Stomach (tissue), 19 donors: ENCODE measurements at places on chromosomes 6 and 20. TPM values are rescaled to one million over a fixed set of nuclear protein-coding genes. Genes with fewer than 3 reads are reported as not detected.
A peak's percentile ranks its signal among the peaks of the same experiment; 100 is the strongest.

PAX1 gene
- total RNA-seq: not detected

DZANK1 gene
- total RNA-seq: 2.2 TPM

OOEP gene
- not detected for total RNA-seq

DUSP15 gene
- total RNA-seq: not detected

PKIB gene
- total RNA-seq: 12.8 TPM

IP6K3 gene
- total RNA-seq: 73.5 TPM

CLIC5 gene
- 2.0 TPM for total RNA-seq

HLA-DPB1 gene
- 46.2 TPM for total RNA-seq

TBC1D22B gene
- 16.3 TPM for total RNA-seq

TRIM40 gene
- total RNA-seq: not detected

DNA sequence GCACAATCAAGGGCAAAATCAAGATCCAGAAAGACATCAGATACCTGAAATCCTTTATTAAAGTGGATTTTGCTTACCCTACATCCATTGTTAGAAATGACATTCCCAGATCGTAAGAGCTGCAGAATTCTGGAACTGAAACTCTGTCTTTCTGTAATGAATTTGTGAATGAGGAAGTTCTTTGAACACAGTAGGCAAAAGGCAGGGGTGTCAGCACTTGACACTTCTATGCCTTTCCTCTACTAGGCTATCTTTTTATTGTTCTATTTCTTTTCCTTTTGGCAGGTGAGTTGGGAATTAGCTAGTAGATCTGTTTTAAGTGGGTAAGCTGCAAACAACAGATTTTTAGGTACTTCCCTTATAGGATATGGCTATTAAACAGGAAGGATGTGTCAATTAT, 126.3 kb downstream of the CARMIL1 start:
- H3K4me3 ChIP-seq: no peak overlapping the region
- no peak overlapping the region for H3K27ac ChIP-seq
- no peaks in the 10 kb centered on the region for H3K36me3 ChIP-seq
- no peaks in the 10 kb centered on the region for H3K27me3 ChIP-seq
- DNase-seq: peak; percentile 23

- H3K27me3 ChIP-seq: no peaks in the 10 kb centered on the region
- no peak overlapping the region for H3K4me3 ChIP-seq
- peak; percentile 32 for DNase-seq
- H3K4me1 ChIP-seq: peaks cover 3% of the 10 kb centered on the region
- no peak overlapping the region for H3K27ac ChIP-seq
Measured at GRCh38 chr6:134446218-134446848, 128.4 kb upstream of the SGK1 start.

- no peaks in the 10 kb centered on the region for H3K36me3 ChIP-seq
- no peak for DNase-seq
- H3K4me1 ChIP-seq: peaks cover 48% of the 10 kb centered on the region
Measured at GRCh38 chr6:43097098-43097489, 21.0 kb downstream of the PTK7 start.

- no peaks in the 10 kb centered on the region for H3K27me3 ChIP-seq
- H3K36me3 ChIP-seq: no peaks in the 10 kb centered on the region
- DNase-seq: no peak
- no peak overlapping the region for H3K4me3 ChIP-seq
Measured at GRCh38 chr20:46549188-46549972, 1.1 kb downstream of the OCSTAMP start.

GRCh38 chr6:123770247-123770949, 33.3 kb upstream of the NKAIN2 start:
- DNase-seq: no peak
- no peaks in the 10 kb centered on the region for H3K36me3 ChIP-seq
- no peaks in the 10 kb centered on the region for H3K4me1 ChIP-seq
- H3K4me3 ChIP-seq: no peak overlapping the region

GRCh38 chr20:50728981-50729874, 2.2 kb upstream of the PARD6B start:
- H3K36me3 ChIP-seq: peaks cover under 1% of the 10 kb centered on the region
- no peak overlapping the region for H3K4me3 ChIP-seq
- DNase-seq: peak; percentile 75
- H3K27me3 ChIP-seq: no peaks in the 10 kb centered on the region
- peak overlapping the region; percentile 96 for H3K27ac ChIP-seq

- no peak for DNase-seq
- no peak overlapping the region for H3K4me3 ChIP-seq
- H3K36me3 ChIP-seq: no peaks in the 10 kb centered on the region
- no peaks in the 10 kb centered on the region for H3K4me1 ChIP-seq
- no peaks in the 10 kb centered on the region for H3K27me3 ChIP-seq
Measured at GRCh38 chr6:117985916-117986315, 78.9 kb downstream of the SLC35F1 start.

- H3K36me3 ChIP-seq: no peaks in the 10 kb centered on the region
- no peak overlapping the region for H3K27ac ChIP-seq
Measured at GRCh38 chr20:9609887-9610502, 95.6 kb downstream of the LAMP5 start.

DNA sequence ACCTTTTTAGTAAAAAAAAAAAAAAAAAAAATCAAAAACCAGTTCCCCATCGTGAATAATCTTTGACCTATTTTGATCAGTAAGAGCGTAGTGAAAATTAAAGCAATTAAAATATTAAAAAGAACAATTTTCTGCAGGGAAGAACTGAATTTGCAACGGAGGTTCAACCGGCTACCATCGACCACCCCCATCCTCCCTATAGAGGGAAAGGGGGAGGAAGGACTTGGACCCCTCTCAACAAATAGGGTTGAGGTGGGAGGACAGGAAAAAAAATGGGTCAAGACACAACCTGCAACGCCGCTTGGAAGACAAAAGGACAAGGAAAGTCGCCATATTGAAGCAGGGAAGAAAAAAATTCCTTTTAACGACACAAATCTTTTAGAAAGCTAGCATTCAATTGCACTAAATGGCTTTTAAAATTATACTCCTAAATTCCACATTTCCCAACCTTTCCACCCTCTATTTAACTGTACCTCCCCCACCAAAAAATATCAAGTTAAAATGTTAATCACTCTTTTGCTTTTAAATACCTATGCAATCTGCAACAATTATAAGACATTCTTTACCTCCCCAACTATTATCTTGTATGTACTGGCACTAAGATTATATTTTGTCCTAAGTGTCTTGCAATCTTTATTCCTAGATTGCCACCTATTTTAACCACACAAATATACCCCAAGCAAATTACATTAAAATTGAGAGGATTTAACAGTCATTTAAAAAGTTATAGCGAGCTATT, 1.7 kb downstream of the PPP1R10 start:
- H3K4me3 ChIP-seq: peak overlapping the region; percentile 66
- peak; percentile 92 for DNase-seq
- peaks cover 17% of the 10 kb centered on the region for H3K36me3 ChIP-seq
- peak overlapping the region; percentile 98 for H3K27ac ChIP-seq
- H3K27me3 ChIP-seq: no peaks in the 10 kb centered on the region

- no peaks in the 10 kb centered on the region for H3K27me3 ChIP-seq
- no peak overlapping the region for H3K27ac ChIP-seq
- DNase-seq: no peak
- no peaks in the 10 kb centered on the region for H3K4me1 ChIP-seq
Measured at GRCh38 chr20:37494301-37494700, 26.7 kb upstream of the NNAT start.

DNA sequence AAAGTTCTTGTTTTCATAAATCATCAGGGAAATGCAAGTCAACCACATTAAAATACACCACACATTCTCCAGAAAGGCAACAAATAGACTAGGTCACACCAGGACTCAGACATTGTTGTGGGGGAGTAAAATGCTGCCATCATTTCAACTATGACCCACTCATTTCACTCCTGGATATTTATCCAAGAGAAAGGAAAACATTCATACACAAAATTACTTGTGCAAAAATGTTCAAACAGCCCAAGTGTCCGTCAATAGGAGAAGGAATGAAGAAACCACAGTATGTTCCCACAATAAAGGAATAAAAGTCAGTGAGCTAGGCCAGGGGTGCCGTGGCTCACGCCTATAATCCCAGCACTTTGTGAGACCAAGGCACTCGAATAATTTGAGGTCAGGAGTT, 81.5 kb upstream of the QKI start:
- no peak for DNase-seq
- H3K4me3 ChIP-seq: no peak overlapping the region
- no peaks in the 10 kb centered on the region for H3K27me3 ChIP-seq
- H3K36me3 ChIP-seq: no peaks in the 10 kb centered on the region
- no peak overlapping the region for H3K27ac ChIP-seq
- no peaks in the 10 kb centered on the region for H3K4me1 ChIP-seq

DNA sequence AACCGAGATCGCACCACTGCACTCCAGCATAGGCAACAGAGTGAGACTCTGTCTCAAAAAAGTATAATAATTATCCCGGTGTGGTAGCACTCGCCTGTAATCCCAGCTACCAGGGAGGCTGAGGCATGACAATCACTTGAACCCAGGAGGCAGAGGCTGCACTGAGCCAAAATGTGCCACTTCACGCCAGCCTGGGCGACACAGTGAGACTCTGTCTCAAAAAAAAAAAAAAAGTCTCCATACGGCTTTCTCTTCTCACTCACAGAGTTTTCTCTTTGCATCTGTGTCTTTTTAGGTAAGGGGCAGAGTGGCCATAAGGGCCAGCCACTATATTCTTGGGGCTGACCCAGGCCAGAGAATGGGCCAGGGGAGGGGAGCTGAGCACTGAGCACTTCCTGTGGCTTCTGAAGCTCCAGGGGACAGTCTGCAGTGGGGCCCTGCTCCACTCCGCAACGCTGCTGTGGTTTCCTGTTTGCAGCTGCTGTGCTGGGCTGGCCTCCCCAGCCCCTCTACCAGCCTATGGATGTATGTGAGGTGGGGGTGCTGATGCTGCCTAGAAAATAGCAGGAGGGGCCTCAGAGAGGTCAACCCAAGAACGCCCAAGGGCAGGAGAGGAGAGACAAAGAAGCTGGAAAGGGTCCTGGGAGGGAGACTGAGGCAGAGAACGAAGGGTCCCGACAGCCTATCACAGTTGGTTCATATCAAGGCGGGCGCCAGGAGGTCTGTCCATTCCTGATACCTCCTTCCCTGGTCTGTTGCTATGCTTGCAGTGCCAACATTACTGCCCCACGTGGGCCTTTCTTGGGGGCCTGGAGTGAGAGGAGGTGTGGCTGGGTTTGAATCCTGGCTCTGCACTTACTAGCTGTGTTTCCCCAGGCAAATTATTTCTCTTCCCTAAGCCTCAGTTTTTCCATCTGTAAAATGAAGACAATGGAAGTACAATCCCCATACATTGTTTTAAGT, 16.0 kb downstream of the SLA2 start:
- H3K4me1 ChIP-seq: no peaks in the 10 kb centered on the region
- H3K36me3 ChIP-seq: no peaks in the 10 kb centered on the region
- no peak overlapping the region for H3K4me3 ChIP-seq
- peak; percentile 41 for DNase-seq
- no peaks in the 10 kb centered on the region for H3K27me3 ChIP-seq

GRCh38 chr6:158557927-158558326, 2.0 kb upstream of the TMEM181 start:
- H3K36me3 ChIP-seq: no peaks in the 10 kb centered on the region
- no peaks in the 10 kb centered on the region for H3K27me3 ChIP-seq

DNA sequence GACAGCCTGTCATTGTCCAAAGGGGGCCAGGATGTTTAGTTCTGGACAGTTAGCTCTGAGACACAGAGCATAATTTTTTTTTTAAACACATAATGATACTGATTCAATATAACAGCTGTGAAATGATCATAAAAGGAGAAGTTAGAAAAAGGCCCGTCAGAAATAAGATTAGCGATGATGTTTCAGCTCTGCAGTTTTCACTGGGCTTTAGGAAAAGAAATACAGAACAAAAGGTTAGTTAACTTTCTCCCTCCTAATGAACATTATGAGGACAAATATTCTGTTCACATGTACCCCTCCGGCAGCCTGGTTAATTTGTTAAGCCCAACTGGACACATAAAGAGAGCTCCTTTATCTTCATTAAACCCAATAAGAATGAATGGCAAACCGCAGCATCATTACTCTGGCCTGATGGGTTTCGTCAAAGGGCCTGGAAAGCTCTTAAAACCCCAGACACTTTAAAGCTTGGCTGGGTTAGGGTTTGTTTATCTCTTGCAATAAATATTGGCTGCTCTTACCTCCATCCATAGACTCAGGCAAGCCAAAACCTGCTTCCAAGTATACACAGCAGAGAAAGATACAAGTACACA, 394.6 kb downstream of the KIF16B start:
- H3K36me3 ChIP-seq: no peaks in the 10 kb centered on the region
- no peak overlapping the region for H3K4me3 ChIP-seq
- H3K4me1 ChIP-seq: no peaks in the 10 kb centered on the region

DNA sequence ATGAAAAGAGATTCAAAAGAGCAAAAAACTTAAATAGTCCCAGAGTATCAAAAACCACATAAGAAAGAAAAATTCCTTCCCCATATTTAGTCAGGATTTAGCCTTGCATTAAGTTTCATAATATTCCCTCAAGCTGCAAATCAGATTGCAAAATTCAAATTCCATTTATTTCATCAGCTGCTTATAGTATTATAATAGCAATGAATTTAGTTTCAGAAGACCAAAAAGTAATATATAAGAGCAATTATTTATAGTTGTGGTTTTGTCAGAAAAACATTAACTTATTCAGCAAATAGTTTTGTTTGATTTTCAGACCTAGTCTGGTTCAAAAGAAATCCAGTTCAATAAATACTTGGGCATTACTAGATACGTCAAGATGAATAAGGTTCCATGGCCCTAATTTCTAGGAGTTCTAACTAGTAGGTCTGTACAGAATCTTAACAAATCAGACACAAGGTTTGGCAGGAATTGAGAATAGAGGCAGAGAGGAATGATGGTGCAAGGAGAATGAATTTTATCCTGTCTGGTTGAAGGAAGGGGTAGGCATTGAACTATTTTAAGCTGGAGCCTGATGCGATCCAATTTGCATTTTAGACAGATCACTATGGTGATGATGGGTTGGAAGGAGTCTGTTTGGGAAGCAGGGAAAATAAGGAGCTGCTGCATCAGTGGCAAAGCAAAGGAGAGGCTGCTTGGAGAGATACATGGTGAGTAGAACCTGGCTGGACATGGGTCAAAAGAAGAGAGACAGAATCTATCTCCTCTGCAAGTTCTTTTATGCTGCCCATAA, 163.9 kb upstream of the STXBP5 start:
- H3K27me3 ChIP-seq: no peaks in the 10 kb centered on the region
- H3K36me3 ChIP-seq: no peaks in the 10 kb centered on the region
- no peak for DNase-seq

DNA sequence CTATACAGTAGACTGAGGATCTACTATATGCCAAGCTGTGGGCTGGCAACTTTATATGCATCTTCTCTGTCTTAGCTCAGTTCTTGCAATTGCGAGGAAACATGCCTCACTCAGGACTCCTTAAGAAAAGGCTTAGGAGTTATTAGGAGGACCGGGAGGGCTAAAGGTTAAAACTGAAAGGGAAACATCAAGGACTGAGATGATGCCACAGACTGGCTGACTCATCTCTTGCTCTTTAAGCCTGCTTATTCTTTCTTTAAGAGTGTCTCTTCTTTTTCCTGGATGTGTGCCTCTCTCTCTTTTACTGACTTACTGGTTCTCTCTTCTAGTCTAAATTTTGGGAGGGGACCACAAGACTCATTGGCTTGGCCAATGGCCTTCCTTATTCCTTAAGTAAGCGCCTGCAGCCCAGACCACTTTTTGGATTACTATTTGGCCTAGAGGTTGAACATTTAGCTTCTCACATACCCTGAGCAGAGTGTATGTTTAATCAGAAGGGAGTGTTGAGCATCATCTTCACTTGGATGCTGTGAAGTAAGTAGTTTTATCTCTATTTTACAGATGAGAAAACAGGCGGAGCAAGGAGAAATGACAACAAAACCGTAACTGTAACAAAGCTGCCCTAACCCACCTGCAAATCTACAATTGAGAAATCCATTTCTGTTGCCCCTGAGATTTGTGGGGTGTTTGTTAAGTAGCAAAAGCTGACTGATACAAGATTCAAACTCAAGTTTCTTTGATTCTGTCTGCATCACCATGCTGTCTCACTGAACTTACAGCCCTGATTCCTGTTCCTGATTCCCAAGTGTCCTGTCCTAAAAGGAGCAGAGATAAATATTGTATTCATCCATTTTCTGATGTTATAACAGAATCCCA, 7.2 kb upstream of the SDC4 start:
- no peaks in the 10 kb centered on the region for H3K27me3 ChIP-seq
- DNase-seq: no peak
- H3K27ac ChIP-seq: peak overlapping the region; percentile 60
- no peak overlapping the region for H3K4me3 ChIP-seq
